MCF 10A (cell line): ENCODE measurements at places on chromosomes 12 and 14. TPM values are rescaled to one million over a fixed set of nuclear protein-coding genes. Genes with fewer than 3 reads are reported as not detected.

- no peak overlapping the region for H3K27ac ChIP-seq
- no peak for DNase-seq
- H3K27me3 ChIP-seq, result peaks cover 27% of the 10 kb centered on the region
- no peaks in the 10 kb centered on the region for H3K4me1 ChIP-seq
Observed at GRCh38 chr12:94231709-94232108, 83.3 kb downstream of the PLXNC1 start.

DNA sequence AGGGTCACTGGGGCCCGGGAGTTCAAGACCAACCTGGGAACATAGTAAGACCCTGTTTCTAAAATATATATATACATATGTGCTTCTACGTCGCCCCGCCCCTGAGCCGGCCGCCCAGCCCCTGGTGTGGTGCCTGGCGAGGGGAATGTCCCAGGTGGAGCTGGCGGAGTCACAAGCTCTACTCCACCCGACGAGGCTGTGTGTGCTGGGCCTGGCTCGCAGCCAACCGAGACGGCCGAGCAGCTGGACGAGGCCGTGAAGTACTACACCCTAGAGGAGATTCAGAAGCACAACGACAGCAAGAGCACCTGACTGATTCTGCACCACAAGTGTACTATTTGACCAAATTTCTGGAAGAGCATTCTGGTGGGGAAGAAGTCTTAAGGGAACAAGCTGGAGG lies 22.1 kb upstream of the ITPK1 start:
- no peak overlapping the region for H3K4me3 ChIP-seq
- H3K27me3 ChIP-seq, result no peaks in the 10 kb centered on the region
- peak; percentile 58 for DNase-seq
- H3K27ac ChIP-seq, result no peak overlapping the region

DNA sequence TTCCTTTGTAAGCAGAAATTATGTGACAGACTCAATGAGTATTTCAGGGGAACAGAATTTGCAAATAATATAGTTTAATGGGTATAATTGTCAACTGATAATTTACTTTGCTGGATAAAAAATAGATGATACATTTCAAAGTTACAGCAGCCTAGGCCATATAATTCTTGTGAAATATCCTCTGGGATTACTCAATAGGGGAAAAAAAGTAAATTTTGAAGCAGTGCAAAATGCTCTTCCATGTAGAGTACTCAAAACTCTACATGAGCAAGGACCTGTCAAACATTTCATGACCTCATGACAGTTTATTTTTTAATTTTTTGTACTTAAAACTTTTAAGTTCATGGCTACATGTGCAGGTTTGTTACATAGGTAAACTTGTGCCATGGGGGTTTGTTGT lies 163.3 kb downstream of the DACT1 start:
- H3K4me1 ChIP-seq, result peaks cover 5% of the 10 kb centered on the region
- no peak overlapping the region for H3K4me3 ChIP-seq
- no peaks in the 10 kb centered on the region for H3K36me3 ChIP-seq
- no peaks in the 10 kb centered on the region for H3K27me3 ChIP-seq
- no peak overlapping the region for H3K27ac ChIP-seq

GRCh38 chr12:99087278-99087677 lies 442.2 kb downstream of the APAF1 start:
- peak; percentile 75 for DNase-seq
- H3K36me3 ChIP-seq, result no peaks in the 10 kb centered on the region
- peaks cover 8% of the 10 kb centered on the region for H3K4me1 ChIP-seq
- H3K27me3 ChIP-seq, result no peaks in the 10 kb centered on the region
- H3K27ac ChIP-seq, result no peak overlapping the region
- H3K4me3 ChIP-seq, result no peak overlapping the region

GRCh38 chr14:58941629-58942028 lies 246.8 kb upstream of the DAAM1 start:
- no peaks in the 10 kb centered on the region for H3K4me1 ChIP-seq
- H3K4me3 ChIP-seq, result no peak overlapping the region
- no peak for DNase-seq
- H3K27me3 ChIP-seq, result peaks cover 91% of the 10 kb centered on the region

DNA sequence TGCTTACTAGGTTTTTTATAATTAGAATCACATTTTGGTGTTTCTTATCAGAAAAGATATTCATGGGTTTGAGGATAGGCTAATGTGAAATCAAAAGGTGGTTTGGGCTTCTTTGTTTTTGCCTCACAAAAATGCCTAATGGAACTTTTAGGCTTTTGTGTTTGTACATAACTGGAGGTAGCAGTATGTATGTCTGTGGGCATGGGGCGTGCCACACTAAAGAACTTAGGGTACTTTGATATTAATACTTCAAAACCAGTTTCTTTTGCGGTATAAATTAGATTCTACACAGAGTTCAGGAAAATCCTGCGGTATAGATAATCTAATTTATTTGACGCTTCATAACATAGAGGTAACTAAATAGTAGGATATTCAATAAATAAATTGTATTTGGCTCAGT lies 1.9 kb downstream of the ETV6 start:
- no peaks in the 10 kb centered on the region for H3K27me3 ChIP-seq
- H3K4me1 ChIP-seq, result peaks cover 21% of the 10 kb centered on the region
- no peaks in the 10 kb centered on the region for H3K36me3 ChIP-seq
- H3K27ac ChIP-seq, result peak overlapping the region; percentile 77
- peak overlapping the region; percentile 82 for H3K4me3 ChIP-seq

GRCh38 chr14:95008445-95009217 lies 148.7 kb downstream of the DICER1 start:
- no peak overlapping the region for H3K27ac ChIP-seq
- peaks cover 10% of the 10 kb centered on the region for H3K4me1 ChIP-seq
- no peak overlapping the region for H3K4me3 ChIP-seq
- peaks cover 6% of the 10 kb centered on the region for H3K36me3 ChIP-seq

- H3K4me3 ChIP-seq, result no peak overlapping the region
- no peaks in the 10 kb centered on the region for H3K36me3 ChIP-seq
- DNase-seq, result no peak
Observed at GRCh38 chr14:61140872-61141271, 140.3 kb downstream of the TMEM30B start.

GRCh38 chr14:87617079-87617478 lies 375.9 kb downstream of the GALC start:
- no peak for DNase-seq
- no peaks in the 10 kb centered on the region for H3K36me3 ChIP-seq
- H3K27me3 ChIP-seq, result no peaks in the 10 kb centered on the region
- no peak overlapping the region for H3K4me3 ChIP-seq
- no peak overlapping the region for H3K27ac ChIP-seq

DNA sequence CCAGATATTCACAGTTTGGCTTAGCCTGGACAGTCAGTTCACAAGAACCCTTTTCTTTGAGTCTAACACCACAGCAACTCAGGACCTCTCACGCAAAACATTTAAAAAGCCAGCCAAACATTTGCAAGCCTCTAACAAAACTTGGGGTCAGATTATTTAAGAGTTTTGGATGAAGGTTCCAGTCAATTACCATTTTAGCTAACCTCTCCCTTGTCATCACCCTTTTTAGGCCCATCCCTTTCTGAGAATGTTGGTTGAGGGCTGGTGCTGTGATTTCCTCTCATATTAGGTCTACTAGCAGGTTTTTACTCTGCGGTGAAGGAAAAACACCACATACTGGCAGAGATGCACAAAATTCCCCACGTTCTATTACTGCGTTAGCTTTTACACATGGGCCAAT lies 20.7 kb downstream of the PAX9 start:
- no peak for DNase-seq
- peaks cover 4% of the 10 kb centered on the region for H3K36me3 ChIP-seq
- H3K27me3 ChIP-seq, result no peaks in the 10 kb centered on the region
- peaks cover 10% of the 10 kb centered on the region for H3K4me1 ChIP-seq

DNA sequence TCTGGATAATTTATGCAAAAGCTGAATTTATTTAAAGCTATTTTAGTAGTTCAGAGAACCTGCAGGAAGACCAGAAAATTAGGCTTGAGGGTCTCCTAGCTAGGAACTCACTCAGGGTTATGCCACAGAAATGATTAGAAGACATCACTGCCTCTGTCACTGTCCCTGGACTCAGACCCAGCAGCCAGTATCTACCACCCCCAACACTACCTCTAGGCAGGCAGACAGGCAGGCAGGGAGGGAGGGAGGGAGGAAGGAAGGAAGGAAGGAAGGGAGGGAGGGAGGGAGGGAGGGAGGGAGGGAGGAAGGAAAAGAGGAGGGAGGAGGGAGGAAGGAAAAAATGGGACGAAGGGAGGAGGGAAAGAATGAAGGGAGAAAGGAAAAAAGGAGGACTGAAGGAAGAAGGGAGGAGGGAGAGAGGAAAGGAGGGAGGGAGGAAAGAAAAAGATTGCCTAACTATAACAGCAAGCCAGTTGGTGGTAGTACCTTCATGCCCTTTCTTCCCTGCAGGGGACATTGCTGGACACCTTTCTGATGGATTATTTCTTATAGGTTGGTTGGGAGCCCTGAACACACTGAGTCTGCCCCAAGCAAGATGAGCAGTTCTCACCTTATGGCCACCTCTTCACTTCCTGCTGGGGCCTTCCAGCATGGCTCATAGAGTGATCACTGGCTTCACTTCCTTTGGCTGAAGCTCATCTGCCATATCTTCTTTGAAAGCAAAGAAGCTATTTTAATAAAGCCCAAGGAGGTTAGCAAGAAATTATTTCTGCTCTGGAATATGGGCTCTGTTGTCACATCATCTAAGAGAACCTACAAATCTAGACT lies 49.7 kb downstream of the KICS2 start:
- H3K4me3 ChIP-seq, result no peak overlapping the region
- peaks cover 32% of the 10 kb centered on the region for H3K4me1 ChIP-seq
- H3K27me3 ChIP-seq, result no peaks in the 10 kb centered on the region
- no peak for DNase-seq
- peak overlapping the region; percentile 97 for H3K27ac ChIP-seq

GRCh38 chr12:99059824-99060511 lies 414.9 kb downstream of the APAF1 start:
- no peaks in the 10 kb centered on the region for H3K4me1 ChIP-seq
- H3K4me3 ChIP-seq, result no peak overlapping the region
- H3K27me3 ChIP-seq, result no peaks in the 10 kb centered on the region
- no peak overlapping the region for H3K27ac ChIP-seq
- peak; percentile 27 for DNase-seq

GRCh38 chr14:93332397-93332852 lies 411 bp downstream of the BTBD7 start:
- H3K4me3 ChIP-seq, result peak overlapping the region; percentile 92
- H3K27ac ChIP-seq, result peak overlapping the region; percentile 94
- H3K27me3 ChIP-seq, result no peaks in the 10 kb centered on the region
- DNase-seq, result peak; percentile 51

- no peaks in the 10 kb centered on the region for H3K27me3 ChIP-seq
- no peak overlapping the region for H3K27ac ChIP-seq
- peaks cover 6% of the 10 kb centered on the region for H3K36me3 ChIP-seq
- no peak overlapping the region for H3K4me3 ChIP-seq
- peaks cover 15% of the 10 kb centered on the region for H3K4me1 ChIP-seq
Observed at GRCh38 chr14:38363217-38363616, 107.3 kb upstream of the CLEC14A start.

- peaks cover 15% of the 10 kb centered on the region for H3K4me1 ChIP-seq
- H3K4me3 ChIP-seq, result no peak overlapping the region
- no peaks in the 10 kb centered on the region for H3K36me3 ChIP-seq
- no peaks in the 10 kb centered on the region for H3K27me3 ChIP-seq
- H3K27ac ChIP-seq, result no peak overlapping the region
- DNase-seq, result no peak
Observed at GRCh38 chr12:123045678-123046077, 65.2 kb downstream of the ARL6IP4 start.

- no peak overlapping the region for H3K27ac ChIP-seq
- no peaks in the 10 kb centered on the region for H3K27me3 ChIP-seq
- peaks cover 6% of the 10 kb centered on the region for H3K36me3 ChIP-seq
- DNase-seq, result peak; percentile 12
- no peak overlapping the region for H3K4me3 ChIP-seq
- H3K4me1 ChIP-seq, result no peaks in the 10 kb centered on the region
Observed at GRCh38 chr12:86389949-86390348, 133.8 kb upstream of the MGAT4C start.

GRCh38 chr12:55728939-55729818 lies at the start of gene CD63:
Gene CD63 (minus strand): TSS chr12:55729009. CDS start chr12:55728341, 668 bp downstream.
- H3K27ac ChIP-seq, result peak within 1 kb of the TSS; percentile 82
- DNase-seq, result peak; percentile 93
- peaks cover 22% of the 10 kb centered on the region for H3K4me1 ChIP-seq
- H3K36me3 ChIP-seq, result peaks cover 41% of the 10 kb centered on the region
- H3K27me3 ChIP-seq, result no peaks in the 10 kb centered on the region

DNA sequence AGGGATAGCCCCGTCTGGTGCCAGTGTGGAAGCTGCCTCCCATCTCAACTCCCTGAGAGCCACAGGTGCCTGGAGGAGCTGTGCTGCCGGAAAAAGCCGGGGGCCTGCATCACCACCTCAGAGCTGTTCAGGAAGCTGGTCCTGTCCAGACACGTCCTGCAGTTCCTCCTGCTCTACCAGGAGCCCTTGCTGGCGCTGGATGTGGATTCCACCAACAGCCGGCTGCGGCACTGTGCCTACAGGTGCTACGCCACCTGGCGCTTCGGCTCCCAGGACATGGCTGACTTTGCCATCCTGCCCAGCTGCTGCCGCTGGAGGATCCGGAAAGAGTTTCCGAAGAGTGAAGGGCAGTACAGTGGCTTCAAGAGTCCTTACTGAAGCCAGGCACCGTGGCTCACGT lies 25.5 kb upstream of the P2RX4 start:
- no peaks in the 10 kb centered on the region for H3K36me3 ChIP-seq
- no peaks in the 10 kb centered on the region for H3K4me1 ChIP-seq
- no peaks in the 10 kb centered on the region for H3K27me3 ChIP-seq
- DNase-seq, result peak; percentile 91

GRCh38 chr12:49043856-49044258 lies 16.7 kb downstream of the KMT2D start:
- no peaks in the 10 kb centered on the region for H3K4me1 ChIP-seq
- H3K4me3 ChIP-seq, result no peak overlapping the region
- DNase-seq, result peak; percentile 56
- no peaks in the 10 kb centered on the region for H3K27me3 ChIP-seq
- H3K27ac ChIP-seq, result no peak overlapping the region
- H3K36me3 ChIP-seq, result peaks cover 81% of the 10 kb centered on the region

- no peak overlapping the region for H3K27ac ChIP-seq
- H3K4me3 ChIP-seq, result no peak overlapping the region
- no peaks in the 10 kb centered on the region for H3K36me3 ChIP-seq
- no peaks in the 10 kb centered on the region for H3K27me3 ChIP-seq
- no peaks in the 10 kb centered on the region for H3K4me1 ChIP-seq
Observed at GRCh38 chr12:9024512-9024911, 35.2 kb downstream of the KLRG1 start.

GRCh38 chr12:49932023-49932422 lies 18.5 kb upstream of the AQP2 start:
- no peak for DNase-seq
- H3K27me3 ChIP-seq, result no peaks in the 10 kb centered on the region
- H3K27ac ChIP-seq, result no peak overlapping the region
- no peaks in the 10 kb centered on the region for H3K36me3 ChIP-seq

GRCh38 chr12:131378176-131378842 lies 332.6 kb upstream of the SFSWAP start:
- H3K27ac ChIP-seq, result no peak overlapping the region
- no peak overlapping the region for H3K4me3 ChIP-seq

Gene CMTM5
- total RNA-seq, result not detected in 2 replicates

Gene ASCL1
- not detected in 2 replicates for total RNA-seq

Gene AQP2
- not detected in 2 replicates for total RNA-seq

Gene AMN
- total RNA-seq, result 0.29 TPM in 1 of 2 replicates, not detected in the other

Gene GPRC5A
- 24.1 and 42.1 TPM in 2 replicates for total RNA-seq

Gene KCNK13
- not detected in 2 replicates for total RNA-seq

Gene AVPR1A
- total RNA-seq, result not detected in 2 replicates

Gene METTL1
- 26.2 and 40.6 TPM in 2 replicates for total RNA-seq

Gene OR6C74
- total RNA-seq, result not detected in 2 replicates

Gene KLHL42
- 32.5 and 37.6 TPM in 2 replicates for total RNA-seq

Gene COCH
- total RNA-seq, result 0.23 TPM in 1 of 2 replicates, not detected in the other

Gene SLC5A8
- total RNA-seq, result not detected in 2 replicates

Gene AHNAK2
- 218 and 286 TPM in 2 replicates for total RNA-seq

Gene DACT1
- not detected in 2 replicates for total RNA-seq

Gene WSB2
- 55.9 and 99.8 TPM in 2 replicates for total RNA-seq

Gene SYCP3
- total RNA-seq, result not detected in 2 replicates
